Activated CD4-positive, alpha-beta T cell treated with anti-CD3 and anti-CD28 coated beads, Interleukin-2, amount 50 U/mL, for 48 hours (primary cell): ENCODE measurements at places on chromosomes 4 and X.

GRCh38 chr4:145076469-145076855 lies 21.5 kb downstream of the ANAPC10 start:
- DNase-seq: no peak

DNA sequence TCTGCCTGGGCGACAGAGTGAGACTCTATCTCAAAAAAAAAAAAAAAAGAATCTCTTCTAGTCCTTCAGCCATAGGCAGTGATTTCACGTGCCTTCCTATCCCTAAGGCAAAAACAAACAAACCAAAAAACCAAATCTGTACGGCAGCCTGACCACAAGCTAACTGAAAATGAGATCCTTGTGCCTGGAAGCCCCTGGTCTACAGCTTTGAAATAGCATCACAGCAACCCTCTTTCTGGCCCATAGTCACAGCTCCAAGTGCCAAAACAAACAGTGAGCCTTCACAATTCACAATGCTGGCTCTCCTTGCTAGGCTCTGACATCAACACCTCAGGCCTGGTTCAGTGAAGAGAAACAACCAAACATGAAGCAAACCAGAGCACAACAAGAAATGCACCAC lies 46.1 kb downstream of the TMEM150C start:
- no peak for DNase-seq

DNA sequence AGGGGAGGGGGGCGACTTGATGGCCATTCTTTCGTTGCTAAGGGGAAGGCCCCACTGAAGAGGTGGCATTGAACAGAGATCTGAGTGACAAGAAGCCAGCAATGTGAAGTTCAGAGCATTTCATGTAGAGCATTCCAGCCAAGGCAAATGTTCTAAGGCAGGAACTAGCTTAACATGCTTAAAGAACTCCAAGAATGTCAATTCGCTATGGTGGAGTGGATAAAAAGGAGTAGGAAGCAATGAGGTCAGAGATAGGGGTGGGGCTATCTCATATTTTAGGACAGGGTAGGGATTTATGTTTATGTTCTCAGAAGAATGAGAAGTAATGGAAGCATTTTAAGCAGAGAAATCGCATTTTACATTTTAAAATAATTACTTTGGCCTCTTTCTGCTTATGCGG lies 130.9 kb downstream of the TTC29 start:
- DNase-seq: no peak

- no peak for DNase-seq
Observed at GRCh38 chrX:69031181-69031580, 134.1 kb downstream of the PJA1 start.

GRCh38 chr4:156779774-156780173 lies 191.8 kb downstream of the PDGFC start:
- DNase-seq: no peak
